ENCODE measurements at places on chromosomes 11 and 22.

DNA sequence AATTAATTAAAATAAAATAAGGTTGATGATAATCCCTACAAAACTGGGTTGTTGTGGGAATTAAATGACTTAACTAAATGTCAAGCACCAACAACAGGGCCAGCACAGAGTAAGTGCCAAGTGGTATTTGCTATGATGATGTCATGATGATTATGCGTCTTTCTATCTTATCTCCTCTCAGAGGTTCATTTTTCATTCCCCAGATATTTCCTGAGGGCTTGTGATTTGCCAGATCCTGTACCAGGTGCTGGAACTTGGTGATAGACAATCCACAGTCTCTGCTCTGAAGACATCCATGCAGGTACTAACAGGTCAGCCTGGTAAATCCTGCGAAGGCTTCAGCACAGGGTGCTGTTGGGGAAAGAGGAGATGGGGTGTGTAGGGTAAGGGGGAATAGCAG is 8.1 kb upstream of the MYH9 start:
- DNase-seq, result no peak

GRCh38 chr22:39518996-39519680 is 1.2 kb upstream of the ATF4 start:
- DNase-seq, result no peak

GRCh38 chr11:110613197-110613918 is 98.9 kb downstream of the ARHGAP20 start:
- no peak for DNase-seq

DNA sequence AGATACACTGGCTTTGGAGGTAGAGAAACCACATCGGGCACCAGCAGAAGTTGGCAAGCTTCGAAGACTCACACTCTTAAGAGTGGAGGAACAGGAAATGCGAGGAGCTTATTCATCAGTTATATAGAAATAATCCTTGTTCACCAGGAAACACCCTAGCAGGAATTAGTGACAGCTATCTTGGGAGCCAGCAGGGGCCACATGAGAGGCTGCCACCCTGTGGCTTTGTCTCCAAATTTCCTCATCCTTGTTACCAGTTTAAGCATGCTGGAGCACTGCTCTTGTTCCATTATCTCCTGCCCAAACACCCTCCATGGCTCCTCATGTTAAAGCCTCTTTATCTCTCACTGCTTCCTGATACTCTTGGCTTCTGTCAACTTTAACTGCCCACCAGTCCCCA is 131.0 kb downstream of the PLEKHA7 start:
- DNase-seq, result no peak

DNA sequence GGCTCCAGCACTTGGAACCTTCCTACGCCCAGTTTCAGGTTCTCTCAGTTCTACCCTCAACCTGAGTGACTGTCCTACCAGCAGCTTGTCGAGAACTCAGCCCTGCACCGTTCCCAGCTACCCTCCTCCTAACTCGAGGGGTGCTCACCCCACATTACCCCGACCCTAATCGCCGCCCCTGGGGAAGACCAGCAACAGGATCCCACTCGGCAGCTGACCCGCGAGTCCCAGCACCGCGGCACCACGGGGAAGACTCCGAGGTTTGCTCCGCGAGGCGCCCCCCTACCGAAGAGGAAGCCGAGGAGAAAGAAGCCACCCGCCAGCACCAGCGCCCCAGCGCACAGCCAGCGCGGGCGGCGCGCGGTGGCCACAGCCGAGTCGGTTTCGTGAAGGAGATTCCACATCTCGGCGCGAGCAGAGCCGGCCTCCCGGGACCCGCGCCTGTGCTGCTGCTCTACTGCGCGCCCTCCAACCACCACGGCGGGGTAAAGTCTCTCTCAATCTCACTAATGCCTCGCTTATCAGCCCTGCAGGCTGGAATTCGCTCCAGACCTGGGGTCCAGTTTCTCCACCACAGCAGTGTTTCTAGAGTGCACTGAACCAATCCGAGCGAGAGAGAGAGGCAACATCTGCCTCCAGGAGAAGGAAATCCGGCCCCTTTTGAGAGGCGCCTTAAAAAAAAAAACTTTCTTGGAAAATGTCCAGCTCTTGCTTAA is at the start of gene FOLH1:
Gene FOLH1, minus strand, starts transcription at position 597 of the 716 bp plus-strand sequence. Its CDS starts 193 bp downstream, at position 404.
- DNase-seq, result no peak

DNA sequence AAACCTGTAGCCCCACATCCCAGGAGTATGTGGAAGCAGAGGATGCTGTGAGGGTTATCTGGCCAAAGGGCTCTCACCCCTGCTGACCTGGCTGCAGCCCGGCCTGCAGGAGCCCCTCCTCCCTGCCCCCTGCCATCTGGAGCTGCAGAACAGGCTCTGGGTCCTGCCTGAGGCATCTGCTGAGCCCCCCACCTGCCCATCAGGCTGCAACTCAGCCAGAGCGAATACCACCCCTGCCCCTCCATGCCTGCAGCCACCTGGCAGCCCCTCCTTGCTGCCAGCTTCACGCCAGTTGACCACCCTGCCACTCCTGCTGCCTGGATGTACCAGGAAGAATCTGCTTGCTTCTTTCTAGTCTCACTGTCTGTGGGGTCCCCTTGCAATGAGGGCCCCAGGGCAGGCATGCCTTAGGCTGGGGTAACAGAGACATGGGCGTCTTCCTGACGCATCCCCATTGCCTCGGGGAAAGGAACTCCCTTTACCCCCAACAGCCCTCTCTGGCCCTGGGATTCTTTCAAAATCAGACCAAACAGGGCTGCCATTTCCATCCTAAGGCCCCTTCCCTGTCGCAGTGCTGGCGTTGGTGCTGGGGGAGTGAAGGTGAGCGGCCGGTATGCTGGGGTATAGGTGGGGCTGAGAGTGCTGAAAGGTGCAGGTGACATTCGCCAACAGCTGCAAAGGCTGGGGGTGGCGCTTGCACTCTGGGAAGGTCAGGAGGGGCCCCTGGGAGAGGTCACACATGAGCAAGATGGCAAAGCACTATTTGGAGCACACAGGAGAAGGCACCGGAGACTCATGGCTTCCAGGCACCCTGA is 1334.6 kb downstream of the TBC1D22A start:
- DNase-seq, result no peak

DNA sequence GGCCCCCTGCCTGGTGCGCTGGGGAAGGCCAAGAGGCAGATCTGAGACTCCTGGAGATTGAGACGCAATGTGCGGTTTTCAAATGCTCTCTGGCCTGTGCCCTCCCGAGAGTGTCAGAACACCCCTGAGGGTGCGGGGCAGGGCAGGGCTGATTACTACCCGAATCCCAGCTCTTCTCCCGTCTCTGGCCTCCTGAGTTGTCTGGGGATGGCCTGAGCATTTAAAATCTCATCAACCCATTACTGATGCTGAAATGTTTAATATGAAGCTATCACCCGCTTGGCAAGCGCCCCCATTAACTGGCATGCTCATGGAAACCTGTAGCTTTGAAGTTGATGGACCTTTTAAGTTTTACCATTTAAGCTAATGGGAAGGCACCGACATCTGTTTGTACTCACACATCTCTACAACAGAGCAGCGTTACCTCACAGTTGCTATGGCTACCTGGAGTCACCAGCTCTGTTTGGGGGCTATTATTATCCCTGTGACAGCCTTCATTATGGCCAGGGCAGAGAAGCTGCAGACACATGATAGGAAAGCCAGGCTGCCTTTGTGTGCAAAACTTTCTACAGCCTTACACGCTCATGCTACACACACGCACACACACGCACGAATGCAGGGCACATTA is 3.6 kb upstream of the MB start:
- DNase-seq, result no peak

DNA sequence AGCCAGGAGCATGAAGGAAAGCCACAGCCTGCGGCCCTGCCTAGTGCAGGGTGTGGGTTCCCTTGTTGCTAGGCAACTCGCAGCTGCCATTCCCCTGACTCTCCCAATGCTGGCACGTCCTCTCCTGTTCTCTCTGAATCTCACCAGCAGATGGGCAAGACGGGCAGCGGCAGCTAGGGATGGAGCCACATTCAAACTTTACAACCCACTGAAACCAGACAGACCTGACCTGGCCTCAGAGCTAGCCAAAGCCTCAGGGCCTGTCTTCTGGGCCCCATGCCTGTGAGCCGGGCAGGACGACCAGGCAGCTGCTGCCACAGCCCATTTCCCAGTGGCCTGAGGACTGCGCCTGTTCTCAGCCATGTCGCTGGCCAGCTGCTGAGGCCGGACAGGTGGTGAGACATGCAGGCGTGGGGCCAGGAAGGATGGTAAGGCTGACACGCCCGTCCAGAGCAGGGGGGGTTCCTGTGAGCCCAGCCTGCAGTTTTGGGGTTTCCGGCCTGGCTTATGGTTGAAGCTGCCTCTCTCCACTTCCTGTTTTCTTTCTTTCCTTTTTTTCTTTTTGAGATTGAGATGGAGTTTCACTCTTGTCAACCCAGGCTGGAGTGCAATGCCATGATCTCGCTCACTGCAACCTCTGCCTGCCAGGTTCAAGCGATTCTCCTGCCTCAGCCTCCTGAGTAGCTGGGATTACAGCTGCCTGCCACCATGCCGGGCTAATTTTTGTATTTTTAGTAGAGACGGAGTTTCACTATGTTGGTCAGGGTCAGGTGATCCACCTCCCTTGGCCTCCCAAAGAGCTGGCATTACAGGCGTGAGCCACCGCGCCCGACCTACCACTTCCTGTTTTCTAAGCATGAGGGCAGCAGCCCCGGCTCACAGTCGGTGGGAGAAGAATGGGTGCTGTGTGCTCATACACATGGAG is 4.1 kb downstream of the SUN2 start:
- peak; percentile 69 for DNase-seq

DNA sequence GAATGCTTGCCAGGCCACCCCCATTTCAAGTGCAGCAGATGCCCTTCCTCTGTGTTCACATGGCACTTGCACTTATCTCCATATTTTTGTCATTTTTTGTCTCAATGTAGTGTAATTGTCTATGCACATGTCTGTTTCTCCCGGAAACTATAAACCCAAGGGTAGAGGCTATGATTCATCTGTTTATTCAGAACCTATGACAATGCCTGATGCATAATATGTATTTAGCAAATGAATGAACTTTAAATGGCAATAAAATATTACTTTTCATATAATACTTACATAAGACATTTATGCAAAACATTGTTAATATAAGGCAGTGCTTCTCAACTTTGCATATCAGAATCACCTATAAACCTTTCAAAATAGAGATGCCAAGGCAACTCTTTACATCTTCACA is 6.7 kb downstream of the PAK1 start:
- no peak for DNase-seq

- DNase-seq, result no peak
These were observed 222.5 kb downstream of the TBC1D22A start for GRCh38 chr22:46984751-46985506.

DNA sequence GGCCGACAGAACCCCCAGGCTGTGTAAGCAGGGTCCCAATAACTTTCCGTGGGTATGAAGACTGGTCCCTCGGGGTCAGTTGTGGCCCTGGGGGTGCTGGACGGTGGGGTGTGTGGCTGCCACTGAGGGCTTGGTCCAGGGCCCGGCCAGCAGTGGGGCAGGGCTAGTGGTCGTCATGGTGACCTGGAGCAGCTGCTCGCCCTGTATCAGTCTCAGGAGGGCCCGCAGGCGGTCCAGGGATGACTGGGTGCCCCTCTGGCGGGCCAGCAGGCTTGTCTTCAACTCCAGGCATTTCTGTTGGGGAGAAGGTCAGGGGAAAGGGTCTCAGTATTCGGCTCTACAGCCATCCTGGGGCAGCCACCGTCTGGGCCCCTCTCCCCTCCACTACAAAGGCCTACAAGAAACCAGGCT is 126.8 kb downstream of the PHF21B start:
- no peak for DNase-seq

- DNase-seq, result no peak
These were observed 2.9 kb downstream of the IL18 start for GRCh38 chr11:112161012-112161411.

DNA sequence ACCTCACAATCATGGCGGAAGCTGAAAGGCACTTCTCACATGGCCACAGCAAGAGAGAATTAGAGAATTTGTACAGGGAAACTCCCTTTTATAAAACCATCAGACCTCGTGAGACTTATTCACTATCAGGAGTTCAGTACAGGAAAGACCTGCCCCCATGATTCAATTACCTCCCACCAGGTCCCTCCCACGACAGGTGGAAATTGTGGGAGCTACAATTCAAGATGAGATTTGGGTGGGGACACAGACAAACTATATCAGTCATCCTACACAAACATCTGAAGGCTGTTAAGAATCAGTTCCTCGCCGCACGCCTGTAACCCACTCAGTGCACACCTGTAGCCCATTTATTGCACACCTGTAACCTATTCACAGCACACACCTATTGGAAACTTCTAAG is 39.8 kb downstream of the CHST1 start:
- DNase-seq, result no peak

- no peak for DNase-seq
These were observed 56.8 kb downstream of the CDKN1C start for GRCh38 chr11:2828585-2829330.

DNA sequence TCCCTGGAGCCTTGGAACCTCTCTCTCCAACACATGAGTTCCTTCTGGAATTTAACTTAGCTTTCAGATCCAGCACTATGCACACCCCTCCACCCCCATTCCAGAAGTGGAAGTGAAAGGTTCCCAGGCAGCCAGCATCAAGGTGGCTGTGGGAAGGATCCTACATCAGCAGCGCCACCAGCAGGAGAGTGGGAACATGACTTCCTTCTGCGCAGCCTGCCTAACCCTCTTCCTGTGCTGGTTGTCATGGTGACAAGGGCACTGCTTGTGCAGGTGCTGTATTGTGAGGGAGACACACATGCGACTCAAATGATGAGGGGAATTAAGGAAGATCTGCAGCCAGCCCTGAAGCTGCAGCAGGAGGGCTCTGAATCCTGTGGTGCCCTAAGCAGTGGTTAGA is 904.5 kb upstream of the API5 start:
- DNase-seq, result no peak

GRCh38 chr11:3969200-3969599 is 113.7 kb downstream of the STIM1 start:
- DNase-seq, result no peak
